ENCODE measurements at places on chromosomes 16 and 17.

- no peak for DNase-seq
Measured at GRCh38 chr17:8048736-8049135, 9.9 kb downstream of the ALOX15B start.

DNA sequence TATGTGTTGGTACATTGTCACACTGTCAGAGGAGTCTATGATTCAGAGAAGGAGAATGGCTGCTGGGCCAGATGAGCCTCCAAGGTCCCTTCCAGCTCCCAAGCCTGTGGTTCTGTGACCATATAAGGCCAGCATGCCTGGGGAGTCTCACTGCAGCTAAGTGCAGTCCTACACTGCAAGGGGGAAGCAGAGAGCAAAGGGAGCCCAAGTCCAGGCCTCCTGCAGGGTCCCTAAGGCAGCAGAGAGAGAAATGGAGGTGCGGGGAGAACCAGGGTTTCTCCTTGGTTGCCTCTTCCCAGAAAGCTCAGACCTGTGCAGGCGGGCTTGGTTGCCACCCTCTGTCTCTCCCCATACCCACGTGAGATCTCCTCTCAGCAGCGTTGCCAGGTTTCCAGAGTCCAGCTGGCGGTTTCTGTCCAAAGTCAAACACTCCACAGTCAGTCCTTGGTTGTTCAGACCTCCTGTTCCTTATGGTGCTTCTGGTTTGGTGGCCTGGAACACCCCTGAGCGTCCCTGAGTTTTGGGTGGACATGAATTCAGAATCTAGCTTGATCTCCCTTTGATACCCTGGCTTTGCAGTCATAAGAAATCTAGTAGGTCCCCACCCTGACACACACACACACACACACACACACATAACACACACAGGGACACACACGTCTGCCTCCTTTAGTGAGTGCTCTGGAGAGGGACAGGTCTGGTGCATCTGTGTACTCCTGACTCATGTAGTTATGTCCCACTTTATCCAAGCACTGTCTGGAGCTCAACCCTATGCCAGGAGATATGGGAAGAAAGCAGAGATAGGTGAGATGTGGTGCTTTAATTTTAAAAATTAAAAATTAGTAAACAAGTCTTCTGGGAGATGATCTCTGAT, 78.8 kb downstream of the GNAO1 start:
- no peak for DNase-seq

GRCh38 chr16:17839907-17840306, 369.1 kb upstream of the XYLT1 start:
- no peak for DNase-seq

- DNase-seq, result no peak
Measured at GRCh38 chr17:78444392-78444791, 65.9 kb downstream of the PGS1 start.

GRCh38 chr16:20960899-20961298, 60.3 kb downstream of the LYRM1 start:
- DNase-seq, result no peak

- no peak for DNase-seq
Measured at GRCh38 chr16:23523321-23523720, 13.0 kb upstream of the GGA2 start.
